ENCODE measurements at places on chromosomes 4 and X. TPM values are rescaled to one million over a fixed set of nuclear protein-coding genes. Genes with fewer than 3 reads are reported as not detected.

Gene ABCG2
- total RNA-seq = 3.4 TPM

Gene CENPU
- total RNA-seq = 4.6 TPM

Gene PLXNB3
- 11.3 TPM for total RNA-seq

- DNase-seq = no peak
These were observed 240.5 kb downstream of the STIM2 start for GRCh38 chr4:27101126-27101525.

GRCh38 chrX:15998350-15998749, 125.0 kb upstream of the GRPR start:
- DNase-seq = no peak

DNA sequence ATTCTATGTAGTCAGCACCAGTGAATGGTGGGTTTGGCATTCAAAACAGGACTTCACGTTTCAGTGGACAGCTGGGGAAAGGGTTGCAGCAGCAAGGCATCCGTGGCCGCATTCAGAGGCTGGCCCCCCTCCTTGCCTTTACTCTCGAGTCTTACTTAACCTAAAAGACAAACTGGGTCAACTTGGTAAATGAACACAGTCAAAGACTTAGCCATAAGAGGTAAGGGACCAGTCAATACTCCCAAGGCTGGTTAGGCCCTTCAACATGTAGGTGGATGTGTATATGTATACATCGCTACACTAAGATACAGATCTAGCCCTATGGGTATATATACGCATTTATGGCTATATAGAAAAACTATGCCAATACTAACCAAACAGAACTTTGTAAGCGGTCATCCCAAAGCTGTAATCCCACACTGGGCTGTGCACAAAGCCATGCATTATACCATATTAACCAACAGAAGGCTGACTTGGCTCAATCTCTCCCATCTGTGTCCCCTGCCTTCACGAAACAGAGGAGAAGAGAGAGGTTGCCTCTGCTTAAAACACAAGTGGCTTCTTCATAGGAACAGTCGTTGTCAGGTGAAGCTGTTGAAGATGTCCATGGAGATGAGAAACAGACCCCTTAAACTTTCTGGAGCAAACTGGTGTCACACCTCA, 61.9 kb downstream of the TSC22D3 start:
- DNase-seq = no peak

DNA sequence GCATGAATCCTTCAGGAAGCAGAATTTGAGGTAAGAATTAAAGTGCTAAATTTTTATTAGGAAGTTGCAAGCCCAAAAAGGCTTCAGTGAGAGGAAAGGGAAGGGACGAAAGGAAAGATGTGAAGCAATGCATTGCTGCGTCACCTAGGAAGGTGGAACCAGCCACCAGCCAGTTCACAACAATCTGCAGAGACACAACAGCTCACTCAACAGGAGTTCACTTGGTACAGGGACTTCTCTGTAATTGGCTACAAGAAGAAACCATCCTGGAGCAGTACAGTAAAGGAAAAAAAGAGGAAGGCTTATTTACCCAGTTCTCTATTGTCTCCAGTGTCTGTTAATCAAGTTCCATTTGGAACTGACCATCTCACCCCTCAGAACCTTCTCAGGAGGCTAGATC, 157.6 kb downstream of the HNRNPD start:
- DNase-seq = no peak

- DNase-seq = no peak
These were observed 2.7 kb downstream of the CRMP1 start for GRCh38 chr4:5890063-5890727.

- no peak for DNase-seq
These were observed 69.2 kb downstream of the MID1IP1 start for GRCh38 chrX:38870361-38870895.

DNA sequence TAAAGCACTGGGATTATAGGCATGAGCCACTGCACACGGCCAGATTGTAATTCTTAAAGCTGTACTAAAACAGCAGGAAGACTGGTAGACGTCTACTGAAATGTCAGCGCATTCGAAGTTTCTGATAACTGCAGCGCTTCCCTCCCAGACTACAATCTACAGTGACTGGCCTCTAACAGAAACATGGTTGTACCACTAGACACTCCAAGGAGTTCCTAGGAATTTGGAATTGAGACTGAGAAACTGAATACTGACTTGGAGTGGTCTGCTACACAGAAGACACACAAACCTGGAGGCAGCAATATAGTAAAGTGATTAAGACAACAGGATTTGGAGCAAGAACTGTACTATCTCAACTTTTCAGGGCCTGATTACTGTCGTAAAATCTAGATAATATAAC, 937 bp downstream of the HELQ start:
- DNase-seq = no peak
